ENCODE measurements at places on chromosomes 16 and 17. TPM values are rescaled to one million over a fixed set of nuclear protein-coding genes. Genes with fewer than 3 reads are reported as not detected.

SLC5A11 gene
- not detected for total RNA-seq

TBX21 gene
- 40.4 TPM for total RNA-seq

RUSF1 gene
- total RNA-seq = 43.8 TPM

AHSP gene
- not detected for total RNA-seq

NIP7 gene
- 60.5 TPM for total RNA-seq

STAC2 gene
- not detected for total RNA-seq

ALOX12B gene
- 0.87 TPM for total RNA-seq

TM4SF5 gene
- total RNA-seq = not detected

PRCD gene
- total RNA-seq = not detected

Data from activated T-helper 2 cell treated with anti-CD3 and anti-CD28 coated beads, Interferon-gamma antibody, Interleukin-2, Interleukin-4, amounts not matched to agents 10 μg/mL and 5 μg/mL and 100 μg/mL, durations not matched to agents 14 hours and 24 hours and 36 hours (primary cell).